ENCODE measurements at places on chromosomes 2 and 18.

DNA sequence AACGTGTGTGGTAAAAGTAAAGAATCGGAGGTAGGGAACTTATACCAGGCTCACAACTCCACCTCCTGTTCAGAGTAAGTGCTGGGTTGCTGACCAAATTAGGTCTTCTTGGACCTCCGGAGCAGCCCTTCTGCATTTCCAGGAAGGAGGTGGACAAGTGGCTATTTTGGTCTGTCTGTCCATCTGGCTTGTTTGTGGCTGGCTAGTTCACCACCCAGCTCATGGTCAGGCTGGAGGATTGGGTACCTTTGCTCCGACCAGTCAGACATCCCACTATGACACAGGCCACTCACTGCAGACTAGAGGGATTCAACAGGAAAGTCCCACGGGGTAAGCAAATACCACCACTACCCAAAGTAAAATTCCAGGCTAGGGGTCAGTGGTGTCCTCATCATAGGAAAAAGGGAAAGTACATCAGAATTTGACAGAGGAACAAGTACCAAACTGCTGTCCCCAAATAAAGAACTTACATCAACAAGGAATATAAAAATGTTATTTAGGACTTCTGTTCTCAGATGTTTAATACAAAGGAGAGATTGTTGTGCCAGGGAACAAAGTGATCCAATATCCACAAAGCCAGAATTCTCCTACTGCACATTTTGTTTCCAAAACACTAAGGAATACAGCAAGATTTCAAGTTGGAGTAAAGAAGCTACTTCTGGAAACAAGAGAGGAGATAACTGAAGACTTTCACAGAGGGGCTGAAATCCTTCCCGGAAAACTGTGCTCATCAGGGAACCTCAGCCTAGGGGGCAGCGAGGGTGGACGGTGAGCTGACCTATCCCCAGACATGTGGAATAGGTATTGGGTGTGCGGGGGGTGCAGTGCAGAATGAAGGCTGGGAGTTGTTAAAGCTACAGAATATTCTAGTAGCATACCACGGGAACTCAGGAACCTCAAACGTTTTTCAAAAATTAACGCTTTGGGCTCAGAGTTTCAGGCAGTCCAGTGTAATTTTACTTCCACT, 56.9 kb downstream of the BCL2 start:
- no peak overlapping the region for H3K4me3 ChIP-seq
- peaks cover 56% of the 10 kb centered on the region for H3K36me3 ChIP-seq
- H3K4me1 ChIP-seq = peaks cover 72% of the 10 kb centered on the region
- DNase-seq = no peak
- H3K27me3 ChIP-seq = no peaks in the 10 kb centered on the region
- no peak overlapping the region for H3K27ac ChIP-seq

- no peaks in the 10 kb centered on the region for H3K27me3 ChIP-seq
- H3K36me3 ChIP-seq = peaks cover 6% of the 10 kb centered on the region
- no peak overlapping the region for H3K4me3 ChIP-seq
- no peak overlapping the region for H3K27ac ChIP-seq
These were observed 11.7 kb downstream of the WDR7 start for GRCh38 chr18:56662902-56663301.

DNA sequence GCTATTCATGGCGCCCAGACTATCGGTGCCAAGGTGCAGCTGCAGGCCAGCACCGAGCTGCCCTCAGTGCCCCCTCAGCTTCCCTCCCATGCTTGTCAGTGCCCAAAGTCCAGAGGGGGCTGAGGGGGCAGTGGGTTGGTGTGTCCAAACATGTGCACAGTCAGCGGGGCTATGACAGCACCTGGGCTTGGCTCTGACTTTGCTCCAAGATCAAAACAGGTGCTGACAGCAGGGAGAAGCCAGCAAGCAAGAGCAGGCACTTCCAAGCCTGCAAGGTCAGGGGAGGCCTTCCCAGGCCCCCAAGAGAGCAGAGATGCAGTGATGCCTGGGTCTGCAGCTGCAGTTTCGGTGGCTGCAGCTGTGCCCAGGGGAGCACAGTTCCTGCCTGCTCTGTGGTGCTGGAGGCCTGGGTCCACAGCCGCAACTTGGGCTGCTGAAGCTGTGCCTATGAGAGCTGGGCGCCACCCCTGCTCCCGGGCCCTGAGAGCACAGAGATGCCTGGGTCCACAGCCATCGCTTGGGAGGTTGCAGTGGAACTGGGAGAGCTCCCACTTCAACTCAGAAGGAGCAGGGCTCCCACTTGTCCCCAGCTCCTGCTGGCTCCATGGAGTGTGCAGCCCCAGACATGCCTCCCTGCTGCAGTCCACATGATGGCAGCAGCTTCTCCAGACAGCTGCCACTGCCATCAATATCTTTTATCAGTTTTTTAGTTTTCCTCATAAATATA, 775.3 kb upstream of the POU3F3 start:
- no peak overlapping the region for H3K27ac ChIP-seq
- DNase-seq = no peak
- no peaks in the 10 kb centered on the region for H3K4me1 ChIP-seq
- no peaks in the 10 kb centered on the region for H3K36me3 ChIP-seq
- no peak overlapping the region for H3K4me3 ChIP-seq
- H3K27me3 ChIP-seq = no peaks in the 10 kb centered on the region

- DNase-seq = no peak
- H3K27ac ChIP-seq = no peak overlapping the region
- no peak overlapping the region for H3K4me3 ChIP-seq
- H3K27me3 ChIP-seq = no peaks in the 10 kb centered on the region
These were observed 65.4 kb upstream of the NABP1 start for GRCh38 chr2:191612496-191612895.

- no peaks in the 10 kb centered on the region for H3K27me3 ChIP-seq
- H3K4me3 ChIP-seq = no peak overlapping the region
- peaks cover 39% of the 10 kb centered on the region for H3K4me1 ChIP-seq
- no peak for DNase-seq
- H3K36me3 ChIP-seq = no peaks in the 10 kb centered on the region
These were observed 93.9 kb downstream of the KLF7 start for GRCh38 chr2:207071820-207072219.

DNA sequence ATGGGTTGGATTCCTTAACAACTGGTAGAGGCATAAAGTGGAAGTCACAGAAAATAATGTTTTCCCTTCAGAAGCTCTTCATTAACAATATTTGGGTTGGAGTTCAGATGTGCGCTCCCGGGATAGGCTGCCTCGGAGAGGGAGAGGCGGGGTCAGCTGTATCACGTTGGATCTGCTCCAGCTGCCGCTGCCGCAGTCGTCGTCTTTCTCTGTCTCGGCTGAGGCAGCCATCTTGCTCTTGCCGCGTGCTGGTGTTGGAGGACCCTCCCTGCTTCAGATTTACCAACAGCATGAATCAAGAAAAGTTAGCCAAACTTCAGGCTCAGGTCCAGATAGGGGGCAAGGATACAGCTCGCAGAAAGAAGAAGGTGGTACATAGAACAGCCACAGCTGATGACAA, 35.1 kb downstream of the TANC1 start:
- no peaks in the 10 kb centered on the region for H3K36me3 ChIP-seq
- no peak overlapping the region for H3K27ac ChIP-seq
- H3K27me3 ChIP-seq = no peaks in the 10 kb centered on the region
- DNase-seq = no peak
- no peak overlapping the region for H3K4me3 ChIP-seq
- H3K4me1 ChIP-seq = peaks cover 2% of the 10 kb centered on the region

DNA sequence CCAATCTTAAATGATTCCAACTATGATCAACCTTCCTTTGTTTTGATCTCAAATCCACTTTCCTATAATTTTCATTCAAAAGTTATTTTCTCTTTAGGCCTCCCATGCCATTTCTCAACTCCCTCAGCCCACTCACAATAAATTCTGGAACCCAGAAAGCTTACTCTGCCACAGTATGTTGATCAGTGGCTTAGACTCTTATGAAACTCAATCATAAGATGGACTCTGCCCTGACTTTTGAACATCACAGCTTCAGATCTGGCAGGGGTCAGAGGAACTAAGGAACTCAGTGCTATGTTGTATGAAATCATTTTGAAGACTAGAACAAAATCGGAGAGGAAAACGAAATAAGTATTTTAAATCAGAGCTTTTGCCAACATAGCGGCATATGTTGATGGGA, 59.8 kb upstream of the LGALSL start:
- H3K4me3 ChIP-seq = no peak overlapping the region
- no peak overlapping the region for H3K27ac ChIP-seq
- H3K4me1 ChIP-seq = peaks cover 4% of the 10 kb centered on the region
- H3K27me3 ChIP-seq = peaks cover 3% of the 10 kb centered on the region
- no peaks in the 10 kb centered on the region for H3K36me3 ChIP-seq

DNA sequence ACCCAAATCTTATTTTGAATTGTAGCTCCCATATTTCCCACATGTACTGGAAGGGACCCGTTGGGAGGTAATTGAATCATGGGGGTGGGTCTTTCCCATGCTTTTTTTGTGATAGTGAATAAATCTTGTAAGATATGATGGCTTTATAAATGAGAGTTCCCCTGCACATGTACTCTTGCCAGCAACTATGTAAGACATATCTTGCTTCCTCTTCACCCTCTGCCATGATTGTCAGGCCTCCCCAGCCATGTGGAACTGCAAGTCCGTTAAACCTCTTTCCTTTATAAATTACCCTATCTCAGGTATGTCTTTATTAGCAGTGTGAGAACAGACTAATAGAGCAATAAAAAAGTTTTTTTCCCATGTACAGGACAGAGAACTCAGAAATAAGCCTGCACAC, 468.4 kb upstream of the SPHKAP start:
- H3K27me3 ChIP-seq = no peaks in the 10 kb centered on the region
- H3K27ac ChIP-seq = no peak overlapping the region
- H3K4me3 ChIP-seq = no peak overlapping the region
- H3K4me1 ChIP-seq = no peaks in the 10 kb centered on the region
- no peaks in the 10 kb centered on the region for H3K36me3 ChIP-seq

DNA sequence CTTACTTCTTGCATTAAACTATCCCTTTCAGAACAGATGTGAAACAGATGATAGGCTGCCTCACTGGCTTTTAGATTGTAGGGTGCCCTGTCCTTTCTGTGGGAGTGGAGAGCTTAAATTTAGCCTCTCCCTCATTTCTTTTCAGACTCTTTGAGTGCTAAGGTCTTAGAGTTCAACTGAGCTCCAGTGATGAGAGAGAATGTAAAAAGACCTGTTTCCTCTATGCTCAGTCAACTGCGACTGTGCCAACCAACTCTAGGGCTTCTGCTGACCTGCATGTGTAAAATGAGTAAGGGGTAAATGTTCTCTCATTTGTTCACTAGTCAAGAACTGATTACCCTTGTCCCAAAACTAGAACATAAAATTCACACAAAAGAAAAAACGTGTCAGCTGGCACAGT, 104.8 kb upstream of the TGFA start:
- H3K4me1 ChIP-seq = peaks cover 9% of the 10 kb centered on the region
- H3K27ac ChIP-seq = no peak overlapping the region
- no peak overlapping the region for H3K4me3 ChIP-seq
- no peak for DNase-seq
- peaks cover 2% of the 10 kb centered on the region for H3K36me3 ChIP-seq
- H3K27me3 ChIP-seq = peaks cover 15% of the 10 kb centered on the region

DNA sequence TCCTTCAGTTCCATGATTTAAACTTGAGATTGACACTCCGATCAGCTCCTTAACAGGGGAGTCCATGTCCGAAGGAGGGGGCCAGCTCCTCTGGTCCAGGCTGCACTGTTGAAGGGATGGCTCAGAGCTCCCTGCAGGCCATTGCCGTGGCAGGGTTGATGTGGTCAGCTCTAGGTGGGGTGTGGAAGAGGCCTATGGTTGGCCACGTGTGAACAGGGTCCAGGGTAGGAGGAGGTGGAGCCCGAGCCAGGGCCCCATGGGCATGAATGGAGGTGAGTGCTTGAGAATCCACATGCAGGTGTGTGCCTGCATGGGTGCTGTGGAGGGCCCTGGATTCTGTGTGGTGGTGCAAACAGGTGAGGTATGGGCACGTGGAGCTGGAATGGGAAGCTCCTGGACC, 1.1 kb downstream of the SPEG start:
- no peak overlapping the region for H3K4me3 ChIP-seq
- no peak overlapping the region for H3K27ac ChIP-seq
- no peak for DNase-seq
- peaks cover 36% of the 10 kb centered on the region for H3K27me3 ChIP-seq
- no peaks in the 10 kb centered on the region for H3K4me1 ChIP-seq

GRCh38 chr2:2482851-2483250, 151.8 kb upstream of the MYT1L start:
- H3K27me3 ChIP-seq = peaks cover 1% of the 10 kb centered on the region
- DNase-seq = no peak
- H3K4me3 ChIP-seq = no peak overlapping the region

DNA sequence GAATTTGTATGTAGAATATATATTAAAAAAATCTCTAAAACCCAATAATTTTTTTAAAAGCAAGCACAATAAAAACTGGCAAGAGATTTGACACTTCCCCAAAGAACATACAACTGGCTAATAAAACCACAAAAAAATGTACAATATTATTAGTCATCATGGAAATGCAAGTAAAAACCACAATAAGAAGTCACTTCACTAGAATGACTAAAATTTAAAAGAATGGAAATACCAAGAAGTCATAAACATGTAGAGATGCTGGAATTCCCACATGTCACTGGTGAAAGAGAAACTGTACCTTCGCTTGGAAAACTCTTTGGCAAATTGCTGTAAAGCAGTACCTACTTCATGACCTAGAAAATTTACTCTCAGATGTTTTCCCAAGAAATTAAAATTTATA, 43.4 kb upstream of the KYNU start:
- no peaks in the 10 kb centered on the region for H3K36me3 ChIP-seq
- H3K27me3 ChIP-seq = no peaks in the 10 kb centered on the region
- no peak for DNase-seq
- no peak overlapping the region for H3K27ac ChIP-seq

- no peaks in the 10 kb centered on the region for H3K36me3 ChIP-seq
- peaks cover 12% of the 10 kb centered on the region for H3K4me1 ChIP-seq
- peaks cover 7% of the 10 kb centered on the region for H3K27me3 ChIP-seq
- H3K27ac ChIP-seq = no peak overlapping the region
These were observed 106.2 kb upstream of the DLX2 start for GRCh38 chr2:172208791-172209325.

DNA sequence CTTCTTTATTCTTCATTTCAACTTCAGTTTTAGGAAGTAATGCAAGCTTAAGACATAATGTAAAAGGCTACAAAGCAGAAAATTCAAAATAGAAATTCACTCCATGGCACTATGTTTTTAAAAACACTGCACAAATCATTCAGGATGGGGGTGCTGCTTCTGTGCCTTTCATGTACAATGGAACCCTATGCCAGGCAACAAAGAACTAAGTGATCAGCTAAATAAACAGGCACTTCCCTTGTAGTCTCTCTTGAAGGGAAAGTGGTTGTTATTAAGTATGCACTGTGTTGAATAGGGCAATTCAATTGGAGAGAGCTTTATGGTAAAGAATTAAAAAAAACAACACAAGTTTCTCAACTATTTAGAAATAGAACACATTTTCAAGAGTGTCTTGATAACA, 10.9 kb upstream of the ERBB4 start:
- no peak overlapping the region for H3K27ac ChIP-seq
- H3K4me3 ChIP-seq = no peak overlapping the region
- no peaks in the 10 kb centered on the region for H3K4me1 ChIP-seq

GRCh38 chr2:150866431-150866830, 379.0 kb upstream of the RND3 start:
- H3K27me3 ChIP-seq = no peaks in the 10 kb centered on the region
- no peak overlapping the region for H3K27ac ChIP-seq
- no peak overlapping the region for H3K4me3 ChIP-seq

- no peak overlapping the region for H3K27ac ChIP-seq
- no peak overlapping the region for H3K4me3 ChIP-seq
- no peak for DNase-seq
- no peaks in the 10 kb centered on the region for H3K4me1 ChIP-seq
- H3K27me3 ChIP-seq = peaks cover 60% of the 10 kb centered on the region
- H3K36me3 ChIP-seq = peaks cover 1% of the 10 kb centered on the region
These were observed 8.0 kb downstream of the GATA6 start for GRCh38 chr18:22177327-22177871.

GRCh38 chr18:8413751-8414150, 195.5 kb upstream of the RAB12 start:
- no peak overlapping the region for H3K4me3 ChIP-seq
- H3K27ac ChIP-seq = no peak overlapping the region
- H3K36me3 ChIP-seq = no peaks in the 10 kb centered on the region
- no peak for DNase-seq
- H3K4me1 ChIP-seq = no peaks in the 10 kb centered on the region
- H3K27me3 ChIP-seq = no peaks in the 10 kb centered on the region
